ENCODE measurements at places on chromosomes 2 and 18. TPM values are rescaled to one million over a fixed set of nuclear protein-coding genes. Genes with fewer than 3 reads are reported as not detected.

The CRYGB gene
- total RNA-seq: not detected

The RPRM gene
- total RNA-seq: not detected

The KRTCAP3 gene
- total RNA-seq: 0.46 TPM

The GYPC gene
- 135 TPM for total RNA-seq

The QPCT gene
- total RNA-seq: 832 TPM
